IPS DF 6.9 (cell line): ENCODE measurements at places on chromosomes 11 and 22.

DNA sequence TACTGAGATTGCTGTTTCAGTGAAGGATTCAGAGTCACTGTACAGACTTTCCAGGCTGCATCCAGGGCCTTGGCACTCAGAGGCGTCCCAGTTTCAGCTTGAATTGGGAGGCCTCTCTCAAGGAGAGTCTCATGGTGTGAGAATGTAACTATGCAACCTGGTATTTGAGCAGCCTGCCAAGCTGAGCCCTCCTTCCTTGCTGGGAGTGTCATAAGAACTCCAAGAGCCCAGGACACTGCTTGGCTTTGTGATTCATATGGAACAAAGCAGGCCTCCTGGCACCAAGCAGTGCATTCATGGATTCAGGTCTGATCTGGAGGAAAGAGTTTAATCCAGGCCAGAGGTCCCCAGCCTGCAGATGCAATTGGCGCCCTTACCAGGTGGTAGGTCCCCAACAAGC, 171.7 kb downstream of the DBX1 start:
- DNase-seq = peak; percentile 33

DNA sequence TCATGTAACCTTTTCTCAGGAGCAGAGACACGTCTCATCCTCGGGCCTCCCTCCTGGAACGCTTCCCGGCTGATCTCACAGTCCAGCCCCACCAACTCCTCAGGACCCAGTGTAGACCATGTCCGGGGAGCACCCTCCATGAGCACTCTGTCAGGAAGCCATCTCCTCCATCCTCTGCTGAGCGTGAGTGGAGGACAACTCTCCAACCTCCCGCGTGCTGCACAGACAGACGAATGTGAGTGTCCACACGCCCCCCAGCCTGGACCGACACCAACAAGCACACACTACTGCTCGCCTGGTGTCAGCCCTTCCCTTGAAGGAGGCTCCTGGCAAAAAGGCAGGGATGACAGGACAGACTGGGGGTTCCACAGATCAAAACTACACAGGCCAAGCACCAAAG, 86.6 kb downstream of the SHANK2 start:
- no peak for DNase-seq

DNA sequence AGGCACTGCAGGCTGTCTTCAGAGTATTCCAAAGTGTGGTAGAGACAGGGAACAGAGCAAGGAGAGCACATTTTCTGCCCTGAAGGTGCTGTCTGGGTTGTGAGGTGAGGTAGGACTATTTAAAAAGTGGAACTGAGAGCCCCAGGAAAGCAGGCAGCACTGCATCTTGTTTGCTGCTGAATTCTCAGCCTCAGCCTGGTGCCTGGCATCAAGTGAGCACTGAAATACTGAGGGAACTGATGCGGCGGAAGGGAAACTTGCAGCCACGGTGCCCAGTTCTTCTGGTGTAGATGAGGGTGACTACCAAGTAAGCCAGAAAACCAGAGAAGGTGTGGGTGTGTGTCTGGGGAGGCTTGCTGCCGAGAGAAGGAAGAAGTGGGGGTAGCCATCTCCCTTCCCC, 59.5 kb downstream of the TNRC6B start:
- DNase-seq = no peak

DNA sequence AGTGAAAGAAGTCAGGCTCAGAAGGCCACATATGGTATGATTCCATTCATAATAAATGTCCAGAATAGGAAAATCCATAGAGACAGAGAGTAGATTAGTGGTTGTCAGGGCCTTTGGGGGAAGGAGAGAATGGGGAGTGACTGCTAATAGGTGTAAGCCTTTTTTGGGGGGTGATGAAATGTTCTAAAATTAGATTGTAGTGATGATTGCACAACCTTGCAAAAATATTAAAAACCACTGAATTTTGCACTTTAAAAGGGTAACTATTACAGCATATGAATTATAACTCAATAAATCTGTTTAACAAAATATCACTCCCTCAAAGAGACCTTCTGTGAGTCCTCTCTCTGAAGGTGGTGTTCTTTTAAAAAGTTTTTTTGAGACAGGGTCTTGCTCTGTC, 72.3 kb upstream of the GRK3 start:
- no peak for DNase-seq

- no peak for DNase-seq
Measured at GRCh38 chr11:111922803-111923202, 4.1 kb downstream of the C11orf52 start.

GRCh38 chr11:35618497-35619115, 346 bp downstream of the FJX1 start:
- no peak for DNase-seq

- no peak for DNase-seq
Measured at GRCh38 chr22:20012741-20013331, 3.8 kb downstream of the ARVCF start.

GRCh38 chr11:15234796-15235195, 120.1 kb downstream of the INSC start:
- DNase-seq = no peak

DNA sequence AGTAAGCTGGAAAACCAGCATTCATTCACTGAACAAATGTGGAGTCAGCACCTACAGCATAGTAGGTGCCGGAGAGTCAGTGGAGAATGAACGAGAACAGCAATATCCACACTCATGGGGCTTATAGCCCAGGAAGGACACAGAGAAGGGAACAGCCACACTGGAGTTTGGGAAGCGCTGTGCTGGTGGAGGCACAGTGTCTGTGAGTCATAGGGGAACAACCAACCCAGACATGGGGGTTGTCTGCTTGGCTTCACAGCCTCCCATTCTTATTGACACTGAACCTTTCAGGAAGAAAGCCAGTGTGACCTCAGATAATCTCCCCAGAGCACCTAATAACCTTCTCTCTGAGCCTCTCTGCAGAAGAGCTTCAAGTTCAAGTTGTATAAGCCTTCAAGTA, 56.6 kb upstream of the UBASH3B start:
- no peak for DNase-seq

DNA sequence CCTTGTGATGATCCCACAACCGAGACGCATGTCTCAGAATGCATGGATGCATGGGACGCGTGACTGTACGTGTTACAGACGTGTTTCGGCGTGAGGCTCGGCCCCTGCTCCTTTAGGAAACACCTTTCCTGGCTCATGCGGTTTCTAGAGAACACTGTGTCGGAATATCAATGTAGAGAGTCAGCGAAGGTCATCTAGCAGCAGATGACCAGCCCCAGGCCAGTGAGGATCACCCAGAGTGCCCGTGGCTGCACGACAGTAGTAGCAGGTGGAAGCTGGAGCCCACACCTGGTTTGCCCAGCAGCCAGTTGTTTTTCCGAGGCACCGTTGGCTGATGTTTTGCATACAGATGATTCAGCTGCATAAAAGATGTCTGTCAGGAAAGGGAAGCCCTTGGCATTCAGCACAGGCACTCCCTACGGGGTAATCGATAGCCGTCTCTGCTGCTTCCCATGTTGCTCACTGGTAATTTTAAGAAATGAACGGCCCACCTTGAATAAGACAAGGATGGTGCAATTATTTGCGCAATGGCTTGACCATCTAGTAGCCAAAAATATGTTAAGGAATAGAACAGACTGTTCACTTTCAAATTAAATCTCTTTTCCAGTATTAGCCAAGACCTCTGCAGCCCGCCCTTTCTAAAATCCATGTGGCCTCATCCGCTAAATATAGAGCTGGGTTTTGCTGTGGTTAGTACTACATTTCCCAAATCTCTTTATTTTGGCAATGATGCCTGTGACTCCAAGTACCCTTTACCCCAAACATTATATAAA, 1.1 kb upstream of the CLTCL1 start:
- no peak for DNase-seq

DNA sequence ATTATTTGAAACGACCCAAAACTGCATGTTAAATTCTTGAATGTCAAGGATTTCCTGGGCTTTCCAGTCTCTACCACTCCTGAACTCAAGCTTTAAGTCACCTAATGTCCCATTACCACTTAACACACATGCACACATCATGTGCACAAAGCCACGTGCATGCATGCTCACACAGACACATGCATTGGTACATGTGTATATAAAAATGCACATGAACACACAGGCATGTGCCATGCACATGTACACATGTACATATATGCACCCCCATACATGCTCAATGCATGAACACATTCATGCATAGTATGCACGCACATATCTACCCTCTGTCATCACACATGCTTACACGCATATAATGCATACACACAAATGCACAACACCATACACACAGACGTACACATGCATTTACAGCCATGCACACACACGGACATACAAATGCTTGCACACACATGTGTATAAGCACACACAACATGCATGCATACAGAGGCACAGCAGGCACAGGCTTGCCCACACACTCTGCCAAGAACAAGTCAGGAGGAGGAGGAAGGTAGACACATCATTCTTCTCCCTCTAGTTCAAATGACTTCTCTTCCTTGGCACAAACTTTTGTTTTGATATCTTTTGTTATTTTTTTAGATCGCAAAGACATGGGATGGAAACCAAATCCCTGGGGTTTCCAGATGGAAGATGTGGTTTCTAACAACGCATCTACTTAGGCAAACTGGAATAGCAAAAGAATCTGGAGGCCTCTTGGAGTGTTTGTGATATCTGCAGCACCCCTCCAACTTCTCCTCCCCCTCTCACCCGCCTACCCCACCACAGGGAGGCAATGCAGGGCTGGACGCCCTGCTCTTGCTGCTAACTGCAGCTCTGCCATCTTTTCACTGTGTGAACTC, 24.6 kb downstream of the RASD2 start:
- DNase-seq = no peak

DNA sequence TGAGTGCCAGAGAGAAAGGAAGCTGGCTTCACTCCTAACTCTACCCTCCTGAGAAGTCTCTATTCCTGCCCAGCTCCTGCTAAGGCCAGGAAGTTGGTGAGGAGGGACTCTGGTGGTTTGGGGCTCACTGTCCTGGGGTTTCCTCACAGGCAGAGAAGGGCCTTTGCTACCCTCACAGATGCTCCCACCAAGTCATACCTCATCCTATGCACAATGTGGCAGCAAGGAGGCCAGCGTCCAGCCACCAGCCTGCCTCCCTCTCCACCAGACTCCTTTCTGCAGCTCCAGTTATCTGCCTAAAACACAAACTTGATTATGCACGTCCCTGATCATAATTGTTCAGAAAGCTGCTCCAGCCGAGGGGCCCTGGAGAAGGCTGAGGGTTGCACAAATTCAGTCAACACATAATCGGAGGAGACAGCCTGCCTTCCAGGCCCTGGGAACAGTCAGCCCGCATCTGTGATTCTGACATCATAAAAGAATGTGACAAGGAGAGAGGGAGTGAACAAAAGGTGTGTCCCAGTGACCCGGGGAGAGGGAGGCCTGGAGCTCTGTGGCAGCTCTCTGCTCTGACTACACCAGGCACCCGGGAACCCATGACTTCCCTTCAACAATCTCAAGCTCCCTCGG, 28.8 kb downstream of the DKK3 start:
- no peak for DNase-seq

DNA sequence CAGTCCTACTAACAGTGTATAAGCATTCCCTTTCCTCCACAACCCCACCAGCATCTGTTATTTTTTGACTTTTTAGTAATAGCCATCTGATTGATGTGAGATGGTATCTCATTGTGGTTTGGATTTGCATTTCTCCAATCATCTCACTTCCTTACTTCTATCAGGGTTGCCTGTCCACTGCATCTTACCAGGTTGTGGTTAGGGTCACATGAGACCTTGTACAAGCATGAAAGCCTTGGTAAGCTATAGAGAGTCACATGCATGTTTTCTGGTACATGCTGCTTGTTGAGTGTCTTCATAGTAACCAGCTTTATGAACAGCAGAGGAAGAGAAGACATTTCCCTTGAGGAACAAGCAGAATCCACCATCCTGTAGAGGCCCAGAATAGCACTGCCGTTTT, 102.9 kb upstream of the PAX6 start:
- DNase-seq = no peak

- DNase-seq = no peak
Measured at GRCh38 chr22:17724678-17725499, 49.4 kb downstream of the BID start.

- no peak for DNase-seq
Measured at GRCh38 chr11:11441091-11441490, 88.0 kb upstream of the CSNK2A3 start.

DNA sequence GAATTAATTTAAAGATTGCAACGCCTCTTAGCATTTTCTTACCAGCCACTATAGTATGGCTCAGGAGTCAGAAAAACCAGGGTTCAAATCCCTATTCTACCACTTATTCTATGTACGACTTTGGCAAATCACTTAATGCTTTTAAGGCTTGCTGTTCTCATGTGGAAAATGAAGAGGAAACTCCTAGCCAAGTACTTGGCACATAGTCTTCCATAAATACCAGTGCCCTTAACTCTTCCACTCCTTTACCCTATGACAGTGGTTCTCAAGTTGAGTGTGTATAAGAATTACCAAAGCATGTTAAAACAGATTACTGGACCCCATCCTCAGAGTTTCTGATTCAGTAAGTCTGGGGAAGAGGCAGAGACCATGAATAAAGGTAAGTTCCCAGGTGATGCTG, 107.6 kb downstream of the RBFOX2 start:
- DNase-seq = no peak

DNA sequence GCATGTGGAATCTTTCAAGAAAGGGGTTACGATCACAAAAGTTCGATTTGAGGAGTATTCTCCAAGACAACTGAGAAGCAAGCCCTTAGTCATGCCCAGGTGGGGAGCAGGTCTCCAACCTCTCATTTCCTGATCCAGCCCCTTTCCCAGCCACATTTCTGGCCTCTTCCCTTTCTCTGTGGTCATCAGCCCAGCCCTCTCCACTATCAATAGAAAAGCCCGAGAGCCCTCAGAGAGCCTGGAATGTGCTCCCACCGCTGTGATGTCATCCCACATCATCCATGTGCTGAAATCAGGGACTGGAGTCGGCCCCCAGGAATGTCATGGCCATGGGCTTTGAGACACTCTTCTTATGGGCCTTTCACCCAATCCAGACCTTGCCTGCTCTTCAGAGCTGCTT, 62.6 kb downstream of the KCNJ1 start:
- DNase-seq = no peak

- no peak for DNase-seq
Measured at GRCh38 chr11:47797633-47798032, 30.5 kb upstream of the FNBP4 start.

DNA sequence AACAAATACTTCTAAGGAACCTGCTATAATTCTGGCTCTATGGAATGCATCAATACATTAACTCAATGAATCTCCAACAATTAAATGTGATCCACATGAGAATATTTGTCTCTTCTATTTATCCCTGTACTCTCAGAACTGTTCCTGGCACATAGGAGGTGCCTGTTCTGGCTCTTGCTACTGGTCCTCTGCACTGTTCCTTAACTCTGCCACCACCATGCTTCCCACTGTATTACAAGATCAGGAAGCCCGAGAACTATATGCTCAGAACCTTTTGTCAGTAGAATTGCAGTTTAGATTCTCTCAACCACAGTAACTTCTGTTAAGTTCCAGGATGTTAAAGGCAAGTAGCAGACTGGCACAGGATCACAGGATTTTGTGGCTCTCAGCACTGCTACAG, 376.3 kb upstream of the CCDC90B start:
- DNase-seq = no peak

GRCh38 chr22:37599153-37599552, 9.5 kb upstream of the GGA1 start:
- DNase-seq = no peak

DNA sequence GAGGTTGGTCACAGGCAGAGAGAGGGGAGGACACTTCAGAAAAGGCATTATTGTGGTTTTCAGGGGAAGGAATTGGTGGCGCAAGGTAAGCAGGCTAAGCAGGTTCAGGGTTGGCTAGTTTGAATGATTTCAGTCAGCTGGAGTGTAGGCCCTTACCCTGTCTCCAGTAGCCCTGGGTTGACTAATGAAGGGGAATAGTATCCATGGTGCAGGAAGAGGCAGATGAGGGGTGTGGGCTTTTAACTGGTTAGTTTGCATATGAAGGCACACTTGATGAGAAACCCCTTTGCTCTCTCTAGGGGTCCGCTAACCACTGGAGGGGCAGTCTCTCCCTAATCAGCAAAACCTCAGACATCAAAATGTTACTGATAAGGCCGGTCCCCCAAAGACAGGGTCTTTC, 249.7 kb downstream of the AASDHPPT start:
- DNase-seq = peak; percentile 35
